ENCODE measurements at places on chromosomes 3 and 15.
A peak's percentile ranks its signal among the peaks of the same experiment; 100 is the strongest.

GRCh38 chr3:50410608-50411139, 51.4 kb upstream of the TMEM115 start:
- DNase-seq, result no peak

GRCh38 chr3:131795390-131796090, 239.3 kb downstream of the CPNE4 start:
- DNase-seq, result no peak

DNA sequence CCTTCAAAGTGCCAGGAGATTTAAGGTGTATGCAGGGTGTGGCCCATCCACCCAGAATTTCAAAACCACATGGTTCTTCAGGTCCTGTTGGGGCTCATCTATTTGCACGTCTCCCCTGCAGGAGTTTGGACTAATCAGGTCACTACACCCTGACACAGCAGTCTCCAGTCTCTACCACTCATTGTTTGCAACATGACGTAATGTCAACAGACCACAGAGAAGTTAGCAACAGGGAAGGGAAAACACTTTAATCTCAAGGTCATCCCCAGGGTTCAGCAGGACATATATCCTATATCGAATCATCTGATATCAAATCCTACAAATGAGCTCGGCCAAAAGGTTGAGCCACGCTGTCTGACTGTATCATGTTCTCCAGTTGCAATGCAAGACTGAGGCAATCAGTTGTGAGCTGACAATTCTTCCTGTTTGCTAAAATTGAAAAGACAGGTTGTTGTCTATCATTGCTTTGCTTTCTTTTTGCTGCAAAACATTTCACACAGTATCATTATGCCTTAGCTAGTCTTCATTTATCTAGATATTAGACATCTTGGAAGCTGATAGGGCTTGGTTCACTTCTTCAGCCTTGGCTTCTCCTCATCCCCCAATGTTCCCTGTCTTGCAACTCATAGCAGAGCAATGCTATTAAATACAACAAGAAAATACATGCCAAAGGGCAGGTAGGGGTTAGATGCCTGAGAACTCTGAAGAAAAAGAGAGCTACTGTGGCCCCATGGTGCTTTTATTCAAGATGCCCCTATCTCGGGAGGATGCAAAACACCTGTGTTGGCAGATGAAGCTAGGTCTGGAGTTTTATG, 13.4 kb upstream of the LEKR1 start:
- DNase-seq, result no peak

DNA sequence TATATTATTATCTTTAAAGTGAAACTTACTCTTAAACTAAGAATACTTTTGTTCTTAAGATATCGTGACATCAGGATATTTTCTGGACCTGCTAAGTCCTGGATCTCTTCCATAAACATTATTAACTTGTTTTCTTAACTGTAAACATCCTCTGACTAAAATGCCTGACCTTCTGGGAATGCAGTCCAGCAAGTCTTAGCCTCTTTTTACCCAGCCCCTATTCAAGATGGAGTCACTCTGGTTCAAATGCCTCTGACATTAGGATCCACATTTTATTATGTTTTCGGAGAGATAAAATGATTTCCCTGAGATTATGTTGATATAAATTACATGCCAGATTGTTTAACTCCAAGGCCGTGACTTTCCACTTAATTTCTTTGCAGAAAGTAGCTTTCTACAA, 37.6 kb downstream of the OSTN start:
- DNase-seq, result no peak

DNA sequence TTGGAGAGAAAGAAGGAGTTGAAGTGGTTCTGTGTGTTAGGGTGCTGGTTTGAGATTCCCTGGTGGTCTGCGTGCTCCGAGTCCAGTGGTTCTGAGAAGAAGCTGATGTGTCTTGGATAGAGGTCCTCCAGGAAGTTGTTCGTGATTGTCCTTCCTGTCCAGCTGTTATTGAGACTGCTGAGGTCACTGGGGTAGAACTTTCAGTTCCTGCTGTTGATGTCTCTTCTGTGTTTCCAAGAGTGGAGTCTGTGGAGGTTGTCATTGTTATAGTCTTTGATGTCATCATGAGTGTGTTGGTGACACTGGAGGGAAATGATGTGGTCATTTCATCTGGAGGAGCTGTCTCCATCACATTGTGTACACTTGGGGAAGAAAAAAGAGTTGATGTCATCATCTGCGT, 20.8 kb downstream of the MUC4 start:
- no peak for DNase-seq

GRCh38 chr3:153621953-153622352, 459.9 kb downstream of the RAP2B start:
- peak; percentile 6 for DNase-seq

DNA sequence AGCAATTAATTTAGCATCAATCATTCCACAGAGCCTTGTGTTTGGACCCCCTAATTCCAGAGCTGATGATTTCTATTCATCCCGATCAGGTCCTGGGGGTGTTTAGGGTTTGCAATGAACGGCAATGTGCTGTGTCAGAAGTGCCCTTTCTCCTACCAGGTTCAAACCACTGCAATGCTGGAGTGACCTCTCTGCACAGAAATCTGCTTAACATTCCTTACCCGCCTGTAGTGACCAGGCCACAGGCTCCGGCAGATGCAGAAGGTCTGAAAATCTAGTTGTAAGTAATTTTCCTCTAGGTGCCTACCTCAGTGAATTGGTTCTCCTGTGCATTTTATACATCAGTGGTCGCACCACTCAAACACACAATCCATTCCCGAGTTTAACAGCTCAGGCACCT, 725.3 kb upstream of the CFAP20DC start:
- no peak for DNase-seq

DNA sequence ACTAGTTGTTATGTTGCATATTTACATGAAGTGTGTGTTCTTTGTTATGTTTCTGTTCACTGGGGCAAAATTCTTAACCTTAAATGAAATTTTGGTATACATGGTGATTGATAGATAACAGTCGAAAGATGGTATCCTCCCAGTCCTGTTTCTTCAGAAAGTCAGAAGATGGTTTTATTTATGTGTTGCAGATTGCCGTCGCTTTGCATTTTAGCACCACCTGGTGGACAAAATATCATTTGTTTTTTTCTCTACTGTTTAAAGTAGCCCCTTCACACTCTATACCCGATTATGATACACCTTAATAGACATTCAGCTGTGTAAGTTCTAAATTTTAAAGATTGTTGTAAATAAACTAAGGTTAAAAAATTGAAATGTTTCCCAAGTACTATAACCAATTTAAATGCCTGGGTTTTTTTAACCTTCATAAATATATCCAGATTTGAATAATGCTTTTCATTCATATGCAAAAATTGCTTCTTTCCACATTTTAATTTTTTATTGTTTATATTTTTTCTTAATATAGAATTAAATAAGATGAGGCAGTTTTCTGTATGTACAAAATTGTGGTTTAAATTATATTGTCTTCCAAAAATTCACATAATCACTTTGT, 152.2 kb downstream of the ALCAM start:
- DNase-seq, result peak; percentile 13

DNA sequence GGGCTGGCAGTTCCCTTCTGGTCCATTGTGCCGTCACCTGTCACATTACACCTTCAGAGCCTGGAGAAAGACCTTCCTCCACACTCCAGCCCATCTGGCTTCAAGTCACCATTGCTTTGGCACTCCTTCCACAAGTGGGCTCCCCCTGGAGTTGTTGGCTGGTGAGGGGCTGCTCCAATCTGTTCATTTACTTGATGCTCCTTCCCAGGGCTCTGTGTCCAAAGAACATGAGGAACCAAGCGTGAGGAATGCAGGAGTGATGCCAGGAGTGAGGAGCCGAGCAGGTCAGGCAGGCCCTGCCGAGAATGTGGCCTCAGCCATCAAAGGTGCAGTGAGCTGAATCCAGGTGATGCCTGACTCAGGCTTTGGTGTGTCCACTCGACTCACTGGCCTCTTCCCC, 57.2 kb downstream of the OXNAD1 start:
- DNase-seq, result no peak

DNA sequence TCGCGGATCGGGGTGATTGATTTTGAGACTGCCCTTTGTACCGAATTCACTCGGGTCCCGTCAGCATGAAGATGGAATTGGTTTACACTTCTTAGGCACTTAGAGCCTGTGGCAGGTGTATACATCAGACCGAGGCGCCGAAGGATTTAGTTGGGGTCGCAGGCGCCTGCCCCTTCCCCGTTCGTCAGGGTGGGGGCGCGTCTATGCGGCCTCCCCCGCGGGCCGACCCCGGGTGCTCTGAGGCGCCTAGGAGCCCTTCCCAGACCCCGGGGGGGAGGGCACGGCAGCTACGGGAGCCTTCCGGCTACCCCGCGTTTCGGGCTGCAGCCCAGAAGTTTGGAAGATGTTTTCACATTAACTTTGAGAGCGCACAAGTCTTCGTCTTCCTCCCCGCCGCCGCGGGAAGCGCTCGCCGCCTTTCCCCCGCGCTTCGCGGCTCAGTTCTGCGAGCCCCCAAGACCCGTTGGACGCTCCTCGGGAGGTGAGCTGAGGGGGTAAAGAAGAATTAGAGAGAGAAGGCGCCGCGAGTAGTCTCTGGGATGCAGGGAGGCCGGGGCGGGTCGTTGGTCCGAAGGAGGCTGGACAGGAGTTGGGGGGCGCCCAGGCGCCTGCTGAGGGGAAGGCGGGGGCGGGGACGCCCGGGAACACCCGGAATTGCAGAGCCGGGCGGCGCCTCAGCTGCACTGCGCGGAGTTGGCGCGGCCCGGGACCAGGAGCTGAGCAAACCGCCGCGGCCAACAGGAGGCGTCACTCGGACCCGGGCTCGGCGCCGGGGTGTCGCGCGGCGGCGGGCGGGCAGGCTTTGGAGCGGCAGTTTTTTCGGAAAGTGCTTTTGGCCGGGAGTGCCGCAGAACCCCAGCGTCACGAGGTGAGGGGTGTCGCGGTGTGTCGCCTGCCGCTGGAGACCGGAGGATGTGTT, 780 bp downstream of the TIPARP start:
- DNase-seq, result no peak

DNA sequence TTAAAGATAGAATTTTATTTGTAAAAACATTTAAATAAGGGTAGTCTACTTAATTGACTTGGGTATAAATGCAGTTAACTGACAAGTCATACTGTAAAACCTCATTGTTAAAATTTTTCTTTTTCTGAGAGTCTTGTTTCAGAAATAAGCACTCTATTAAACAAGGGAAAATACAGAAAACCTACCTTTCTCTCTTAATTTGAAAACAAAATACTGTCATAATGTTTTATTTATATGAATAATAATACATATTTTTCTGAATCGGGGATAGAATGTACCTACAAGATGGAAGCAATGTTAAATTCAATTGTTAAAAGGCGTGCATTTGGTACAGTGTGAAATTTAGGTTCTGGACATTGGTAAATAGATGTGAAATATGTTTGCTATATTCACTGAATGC, 17.8 kb downstream of the ZIC1 start:
- no peak for DNase-seq

GRCh38 chr15:87490666-87491065, 765.9 kb downstream of the NTRK3 start:
- no peak for DNase-seq

- DNase-seq, result no peak
Observed at GRCh38 chr3:71763426-71763825, 9.8 kb downstream of the GPR27 start.

Measured in GM12891 (cell line).